ENCODE measurements at places on chromosomes 12 and 14.

- no peak for DNase-seq
Measured at GRCh38 chr12:95760371-95760770, 30.2 kb downstream of the NTN4 start.

DNA sequence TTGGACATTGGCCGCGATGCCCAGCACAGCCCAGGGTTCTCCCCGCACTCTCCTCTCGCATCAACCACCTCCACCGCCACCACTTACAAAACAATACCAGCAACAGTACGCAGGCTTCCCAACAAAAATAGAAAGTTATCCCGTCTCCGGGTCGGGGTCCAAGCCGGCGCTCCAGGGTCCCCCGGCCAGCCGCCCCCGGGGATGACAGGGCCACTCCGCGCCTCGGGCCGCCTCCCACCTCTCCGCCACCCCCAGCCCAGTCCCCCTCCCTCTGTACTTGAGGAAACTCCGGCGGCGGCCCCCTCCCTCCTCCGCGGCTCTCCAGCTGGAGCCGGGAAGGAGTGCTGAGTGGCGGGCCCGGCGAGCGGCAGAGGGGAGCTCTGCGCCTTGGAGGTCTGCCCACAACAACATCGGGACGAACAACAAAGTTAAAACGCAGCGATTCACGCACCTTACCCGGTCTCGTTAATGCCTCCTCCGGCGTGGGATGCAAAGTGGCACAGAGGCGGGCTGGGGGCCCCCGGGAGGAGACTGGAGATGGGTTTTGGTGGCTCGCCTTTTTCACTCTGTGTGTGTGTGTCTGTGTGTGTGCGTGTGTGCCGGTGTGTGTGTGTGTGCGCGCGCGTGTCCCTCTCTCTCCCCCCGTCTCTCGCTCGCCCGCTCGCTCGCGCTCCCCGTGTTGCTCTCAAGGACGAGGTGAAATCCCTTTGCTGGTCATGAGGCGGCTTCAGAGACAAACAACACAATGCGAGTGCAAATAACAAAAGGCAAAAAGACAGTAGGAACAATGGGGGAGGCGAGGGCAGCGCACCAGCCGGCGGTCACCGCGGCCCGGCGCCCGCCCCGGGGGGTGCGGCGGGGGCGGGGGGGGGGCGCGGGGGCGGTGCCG lies 386.8 kb downstream of the BCAT1 start:
- DNase-seq = peak; percentile 62

DNA sequence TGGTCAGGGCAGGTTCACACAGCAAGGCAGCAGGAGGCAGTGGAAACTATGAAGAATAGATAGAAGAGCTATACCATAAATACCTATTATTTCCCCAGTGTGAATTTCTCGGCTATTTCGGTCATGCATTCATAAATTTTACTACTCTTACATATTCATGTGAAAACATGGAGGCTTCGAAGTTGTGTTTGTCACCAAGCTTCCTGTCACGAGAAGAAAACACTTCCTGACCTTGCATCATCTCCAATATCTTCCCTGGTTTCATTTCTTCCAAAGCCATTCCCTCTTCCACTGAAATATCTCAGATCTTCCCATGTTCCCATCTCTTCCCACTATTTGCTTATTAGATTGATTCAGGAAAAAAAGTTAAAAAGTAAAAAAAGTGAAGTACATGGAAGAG lies 80.4 kb downstream of the CPNE8 start:
- no peak for DNase-seq

DNA sequence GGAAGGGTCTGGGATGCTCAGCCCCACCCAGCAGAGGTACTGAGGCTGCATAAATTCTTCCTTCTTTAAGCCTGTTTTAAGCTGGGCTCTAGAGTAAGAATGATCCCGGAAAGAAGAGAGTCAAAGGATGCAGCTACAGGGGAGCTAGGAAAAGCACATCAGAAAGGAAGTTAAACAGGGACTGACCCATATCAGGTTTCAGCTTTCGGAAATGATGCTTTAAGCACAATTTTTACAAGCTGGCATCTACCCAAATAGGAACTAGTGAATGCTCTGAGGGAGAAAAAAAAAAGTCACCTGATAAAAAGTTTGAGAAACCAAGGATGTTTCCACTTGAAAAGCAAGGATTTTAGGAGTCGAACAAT lies 22.0 kb downstream of the TSPAN8 start:
- no peak for DNase-seq

DNA sequence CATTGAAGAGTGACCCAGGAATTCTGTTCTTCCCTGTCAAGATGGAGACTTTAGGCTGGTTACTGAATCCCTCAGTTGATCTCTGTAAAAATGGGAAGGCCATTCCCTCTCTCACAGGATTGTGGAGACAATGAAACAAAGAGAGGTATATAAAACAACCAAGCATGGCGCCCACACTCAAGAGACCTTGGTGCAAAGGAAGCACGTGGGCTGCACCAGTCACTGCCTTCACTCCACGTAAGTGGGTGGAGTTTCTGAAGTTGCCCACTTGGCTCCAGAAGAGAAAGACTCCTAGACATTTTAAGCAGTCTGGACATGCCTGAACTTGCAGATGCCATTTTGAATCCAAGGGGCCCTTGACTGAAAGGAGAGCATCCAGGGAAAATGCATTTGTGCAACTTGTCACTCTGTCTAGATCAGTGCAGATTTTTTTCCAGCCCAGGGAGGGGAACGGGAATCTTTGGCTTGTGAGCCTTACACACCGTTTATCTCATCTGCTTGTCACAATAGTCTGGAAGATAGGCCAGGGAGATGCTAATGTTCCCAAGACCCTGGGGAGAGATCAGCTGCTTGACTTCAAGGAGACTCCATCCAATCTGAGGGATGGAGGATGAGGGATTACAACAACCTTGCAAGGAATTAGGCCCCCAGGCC lies 96.9 kb upstream of the TBX3 start:
- DNase-seq = no peak

DNA sequence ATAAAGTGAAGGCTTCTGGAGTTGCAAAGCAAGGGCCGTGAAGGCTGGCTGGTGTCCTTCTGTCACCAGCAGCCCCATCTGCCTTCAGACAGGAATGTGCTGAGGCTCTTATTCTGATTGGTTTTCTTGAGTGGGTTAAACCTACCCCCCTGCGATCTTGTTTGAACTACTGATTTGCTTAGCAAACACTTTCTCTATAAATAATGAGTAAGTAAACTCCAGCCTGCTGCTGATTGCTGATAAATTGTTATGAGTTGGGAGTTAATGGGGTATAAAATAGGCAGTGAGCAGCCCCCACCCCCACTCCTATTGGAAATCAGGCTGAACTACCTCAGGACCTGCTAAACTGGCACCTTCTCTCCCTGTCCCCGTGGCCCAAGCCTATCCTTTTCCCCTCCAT lies 146.1 kb upstream of the NOS1 start:
- no peak for DNase-seq

DNA sequence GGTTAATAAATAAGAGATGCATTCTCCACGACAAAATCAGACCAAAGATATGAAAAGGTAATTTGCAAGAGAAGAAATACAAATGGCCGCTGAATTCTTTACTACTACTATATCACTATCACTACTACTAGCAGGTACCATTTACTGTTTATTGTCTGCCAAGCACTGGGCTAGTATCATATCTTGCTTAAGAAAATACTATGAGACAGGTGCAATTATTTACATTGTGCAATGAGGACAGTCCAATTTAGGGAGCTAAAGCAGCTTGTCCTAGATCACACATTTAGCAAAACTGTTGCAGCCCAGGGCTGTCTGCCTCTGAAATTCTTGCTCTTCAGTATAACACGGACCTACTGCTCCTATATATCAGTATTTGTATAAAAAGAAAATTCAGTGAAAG lies 52.8 kb downstream of the CRADD start:
- no peak for DNase-seq

DNA sequence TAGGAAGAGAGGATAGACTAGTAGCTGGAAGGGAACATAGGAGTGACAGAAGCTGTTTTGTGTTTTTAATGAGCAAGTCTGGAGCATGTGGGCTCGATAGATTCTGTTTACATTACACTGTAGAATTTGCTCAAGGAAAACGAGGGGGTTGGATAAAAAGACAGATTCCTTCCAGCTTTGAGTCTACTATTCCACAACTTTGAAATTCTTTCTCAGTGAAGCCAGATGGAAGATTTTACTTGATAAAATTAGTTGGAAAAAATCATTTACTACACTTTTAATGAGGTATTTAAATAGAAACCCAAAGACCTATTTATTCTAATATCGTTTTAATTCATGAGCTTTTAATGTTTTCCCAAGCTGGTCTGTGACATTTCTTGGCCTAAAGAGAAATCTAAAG lies 19.5 kb upstream of the EPS8 start:
- peak; percentile 83 for DNase-seq

DNA sequence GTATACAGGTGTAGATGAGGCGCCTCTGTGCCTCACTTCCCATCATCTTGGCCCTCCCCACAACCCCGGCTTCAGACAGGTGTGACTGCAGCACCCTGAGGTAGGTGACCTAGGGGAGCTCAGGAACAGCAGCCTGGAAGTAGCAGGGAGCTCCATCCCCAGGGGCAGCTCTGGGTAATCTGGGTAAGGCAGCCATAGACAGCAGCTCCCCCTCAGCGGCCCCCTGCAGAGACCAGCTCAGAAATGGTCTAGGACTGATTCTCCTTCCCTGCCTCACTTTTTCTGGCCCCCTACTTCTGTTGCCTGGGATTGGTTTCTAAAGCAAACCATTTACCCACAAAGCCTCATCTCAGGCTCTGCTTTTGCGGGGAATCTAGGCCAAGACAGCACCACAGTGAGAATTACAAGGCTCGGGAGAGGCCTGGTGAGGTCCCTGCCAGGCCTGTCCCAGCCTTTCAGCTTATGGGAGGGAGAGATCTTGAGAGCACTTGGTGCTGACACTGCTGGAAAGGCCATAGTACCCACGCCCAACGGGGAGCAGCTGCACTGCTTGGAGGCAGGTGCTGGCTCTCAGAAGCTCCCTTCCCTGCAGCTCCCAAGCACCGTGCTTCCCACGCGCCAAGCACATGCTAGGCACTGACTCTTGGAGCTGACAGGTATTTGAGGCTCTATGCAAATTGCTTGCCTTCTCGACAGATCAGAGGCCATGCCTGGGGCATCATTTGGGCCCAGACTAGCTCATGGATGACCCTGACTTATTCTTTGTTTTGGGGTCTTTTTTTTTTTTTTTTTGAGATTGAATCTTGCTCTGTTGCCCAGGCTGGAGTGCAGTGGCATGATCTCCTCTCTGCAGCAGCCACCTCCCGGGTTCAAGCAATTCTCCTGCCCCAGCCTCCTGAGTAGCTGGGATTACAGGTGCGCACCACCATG lies 45.1 kb upstream of the TRAF3 start:
- DNase-seq = no peak

DNA sequence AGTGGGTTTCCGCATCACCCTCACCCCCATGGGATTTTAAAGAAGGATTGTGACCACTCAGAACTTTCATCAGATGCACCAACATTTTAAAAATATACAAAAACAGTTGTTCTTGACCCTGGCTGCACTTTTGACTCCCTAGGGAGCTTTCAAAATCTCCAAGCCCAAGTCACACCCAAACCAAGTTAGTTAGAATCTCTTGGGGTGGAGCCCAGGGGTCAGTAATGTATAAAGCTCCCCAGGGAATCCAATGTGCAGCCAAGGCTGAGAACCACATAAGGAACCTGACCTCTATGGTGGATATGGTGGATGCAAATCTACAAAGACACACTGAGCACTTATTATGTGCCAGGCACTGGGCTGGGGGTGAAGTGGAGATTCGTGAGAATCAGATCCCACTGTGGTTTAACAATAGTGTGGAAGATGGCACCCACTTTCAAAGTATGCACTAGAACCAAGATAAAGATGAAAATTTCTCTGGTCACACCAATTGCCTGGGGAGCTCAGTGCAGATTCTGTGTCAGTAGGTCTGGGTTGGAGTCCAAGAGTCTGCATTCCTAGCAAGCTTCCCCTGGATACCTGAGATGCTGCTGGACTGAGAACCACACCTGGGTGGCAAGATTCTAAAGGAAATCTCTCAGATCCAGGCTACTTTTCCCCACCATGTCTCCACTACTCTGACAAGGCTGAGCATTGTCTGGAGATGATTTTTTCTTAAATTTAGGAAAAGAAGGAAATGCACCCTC lies 18.9 kb upstream of the CMKLR1 start:
- DNase-seq = no peak

- DNase-seq = no peak
Measured at GRCh38 chr12:71585218-71585617, 78.4 kb downstream of the ZFC3H1 start.

- DNase-seq = no peak
Measured at GRCh38 chr14:87152693-87153092, 840.3 kb downstream of the GALC start.

DNA sequence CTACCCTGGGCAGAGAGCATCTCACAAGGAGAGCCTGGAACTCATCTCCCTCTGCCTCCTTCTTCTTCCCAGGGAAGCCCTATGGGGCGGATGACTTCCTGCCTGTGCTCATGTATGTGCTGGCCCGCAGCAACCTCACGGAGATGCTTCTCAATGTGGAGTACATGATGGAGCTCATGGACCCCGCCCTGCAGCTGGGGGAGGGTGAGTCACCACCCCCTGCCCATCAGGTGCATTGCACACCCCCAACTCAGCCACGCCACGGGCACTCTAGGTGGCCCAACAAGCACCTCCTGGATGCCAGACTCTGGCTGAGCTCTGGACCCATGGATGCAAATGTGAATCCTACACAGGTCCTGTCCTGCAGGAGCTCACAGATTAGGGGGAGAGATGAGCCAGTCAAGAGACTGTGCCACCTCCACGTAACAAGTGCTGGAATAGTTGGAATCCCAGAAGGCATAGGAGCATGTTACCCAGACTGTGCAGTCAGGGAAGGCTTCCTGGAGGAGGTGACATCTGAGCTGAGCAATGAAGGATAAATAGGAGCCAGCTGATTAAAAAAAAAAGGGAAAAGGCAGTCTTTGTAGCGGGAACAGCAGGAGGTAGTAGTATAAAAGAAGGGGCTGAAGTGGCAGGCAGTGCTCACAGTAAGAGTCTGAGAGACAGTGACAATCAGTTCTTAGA lies 71.9 kb downstream of the LGMN start:
- DNase-seq = no peak

DNA sequence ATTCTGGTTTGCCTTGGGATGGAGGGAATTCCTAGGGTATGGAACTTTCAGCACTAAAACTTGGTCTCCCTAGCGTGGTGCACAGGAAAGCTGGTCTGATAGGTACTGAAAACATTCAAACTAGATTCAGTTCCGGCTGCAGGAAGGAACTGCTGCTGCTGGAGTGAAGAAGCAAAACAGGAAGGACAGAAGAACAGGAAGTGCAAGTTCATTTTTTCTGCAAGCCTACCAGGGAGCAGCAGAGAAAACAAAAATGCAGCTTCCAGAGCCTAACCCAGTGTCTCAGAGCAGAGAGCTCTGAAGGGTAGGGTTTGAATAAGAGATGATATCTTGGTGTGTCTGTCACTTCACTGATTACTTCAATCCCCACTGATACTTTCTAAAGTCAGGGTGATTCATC lies 165.2 kb downstream of the VRK1 start:
- DNase-seq = no peak

- DNase-seq = no peak
Measured at GRCh38 chr14:99380991-99381687, 99.5 kb downstream of the SETD3 start.

DNA sequence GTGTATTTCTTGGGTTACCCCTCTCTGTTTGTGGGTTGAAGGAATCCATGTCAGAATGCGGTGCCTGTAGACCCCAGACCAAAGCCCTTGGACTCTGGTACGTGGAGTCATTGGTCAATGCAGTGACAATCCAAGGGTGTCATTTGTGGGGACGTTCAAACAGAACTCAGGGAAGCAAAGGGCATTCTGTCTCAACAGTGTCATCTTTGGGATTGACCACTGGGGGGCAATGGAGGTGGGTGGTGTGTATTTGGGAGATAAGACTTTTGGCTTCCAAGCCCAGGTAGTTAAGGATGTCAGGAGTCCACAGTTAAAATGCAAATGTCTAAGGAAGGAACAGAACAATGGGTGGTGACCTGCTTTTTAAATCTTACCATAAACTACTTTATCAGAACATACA lies 54.6 kb upstream of the CCDC175 start:
- no peak for DNase-seq

Measured in IMR-90 (cell line).